Stimulated activated CD4-positive, alpha-beta T cell treated with anti-CD3 and anti-CD28 coated beads, TNF-alpha, amount 100 ng/mL, for 4 hours (primary cell): ENCODE measurements at places on chromosomes 4 and X.

- no peak for DNase-seq
Measured at GRCh38 chrX:70096052-70096451, 33.8 kb downstream of the OTUD6A start.

DNA sequence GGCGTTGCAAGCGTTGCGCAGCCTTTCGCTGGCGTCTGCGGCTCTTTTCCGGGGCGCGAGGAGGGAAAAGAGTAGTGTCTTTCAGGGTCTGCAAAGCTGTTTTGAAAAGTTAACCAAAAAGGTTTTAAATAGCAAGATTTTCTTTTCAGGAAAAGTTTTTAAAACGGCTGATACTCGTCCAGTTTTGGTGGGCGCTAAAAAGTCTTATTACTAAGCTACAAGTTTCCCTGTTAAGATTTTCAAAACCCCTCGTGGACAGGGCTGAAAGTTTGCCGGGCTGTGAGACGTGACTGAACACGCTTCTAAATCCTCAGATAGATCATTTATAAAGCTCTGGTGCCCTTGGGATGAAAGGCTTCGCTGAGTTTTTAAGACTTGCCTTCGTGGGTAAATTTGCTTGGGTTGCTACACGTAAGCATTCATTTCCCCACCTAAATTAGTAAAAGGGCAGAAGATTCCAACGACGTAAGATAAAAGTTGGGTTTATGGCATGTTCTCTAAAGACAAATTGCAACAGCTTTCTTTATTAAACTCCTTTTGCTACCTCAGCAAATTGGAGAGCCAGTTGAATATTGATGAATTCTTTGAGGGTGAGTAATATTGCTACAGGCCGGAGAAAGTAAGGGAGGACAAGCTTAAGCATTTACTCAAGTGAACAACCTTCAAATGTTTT, 91.5 kb downstream of the HPRT1 start:
- no peak for DNase-seq

GRCh38 chr4:8266088-8266487, 3.5 kb upstream of the HTRA3 start:
- DNase-seq, result no peak

GRCh38 chr4:183721207-183722081, 62.4 kb downstream of the TRAPPC11 start:
- peak; percentile 25 for DNase-seq

- DNase-seq, result no peak
Measured at GRCh38 chr4:140296335-140297220, 76.9 kb upstream of the SCOC start.

- DNase-seq, result no peak
Measured at GRCh38 chr4:54234497-54235205, 5.6 kb downstream of the PDGFRA start.

GRCh38 chrX:153626863-153627674, 19.9 kb upstream of the DUSP9 start:
- DNase-seq, result no peak

DNA sequence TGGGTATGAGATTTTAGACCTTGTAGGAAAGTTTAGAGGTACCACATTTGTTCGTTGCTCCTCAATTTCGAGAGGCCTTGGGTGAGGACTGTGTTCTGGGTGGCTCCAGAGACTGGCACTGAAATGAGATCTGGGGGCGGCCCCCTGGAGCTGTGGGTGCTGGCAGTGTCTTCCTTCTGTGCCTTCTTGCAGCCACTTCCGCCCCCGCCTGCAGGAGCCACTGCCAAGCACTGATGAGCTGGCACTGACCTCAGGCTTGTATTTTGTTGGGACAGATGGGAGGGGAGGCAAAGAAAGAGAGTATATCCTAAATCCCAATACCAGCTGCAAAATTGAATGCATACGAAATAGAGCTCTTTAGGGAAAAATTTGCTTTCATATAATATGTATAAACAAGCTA, 64.5 kb upstream of the CLDN34 start:
- DNase-seq, result no peak
